Stimulated activated CD4-positive, alpha-beta T cell treated with anti-CD3 and anti-CD28 coated beads, Interleukin-15, amount 100 ng/mL, for 48 hours (primary cell): ENCODE measurements at places on chromosomes 16 and 17.

- no peak for DNase-seq
Observed at GRCh38 chr17:60087882-60088669, 9.4 kb upstream of the HEATR6 start.

- no peak for DNase-seq
Observed at GRCh38 chr16:57282510-57283213, 1.8 kb downstream of the PLLP start.

DNA sequence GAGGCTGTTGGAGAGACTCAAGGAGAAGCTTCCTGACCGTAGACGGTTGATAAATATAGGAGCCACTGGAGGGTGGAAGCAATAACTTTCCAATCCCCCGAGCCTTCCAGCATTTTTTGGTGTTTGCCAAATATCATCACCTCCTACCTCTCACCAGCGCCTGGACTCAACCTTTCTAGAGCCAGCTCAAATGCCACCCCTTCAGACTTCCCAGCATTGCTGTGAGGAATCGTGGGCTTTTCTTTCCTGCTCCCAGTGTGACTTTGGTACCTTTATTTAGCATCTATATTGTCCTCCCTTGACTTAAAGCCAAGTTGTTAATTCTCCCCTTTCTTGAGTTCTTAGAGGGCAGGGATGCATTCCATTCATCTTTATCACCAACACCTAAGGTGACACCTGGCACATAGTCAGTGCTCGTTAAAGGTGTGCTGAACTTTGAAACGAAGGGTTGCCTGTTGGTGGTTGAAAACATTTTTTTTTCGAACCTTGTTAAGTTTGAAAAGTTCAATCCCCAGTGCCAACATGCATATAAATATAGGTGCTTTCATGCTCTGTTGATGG is 35.3 kb upstream of the CCR7 start:
- no peak for DNase-seq

- no peak for DNase-seq
Observed at GRCh38 chr17:78001182-78001581, 42.7 kb downstream of the TNRC6C start.

DNA sequence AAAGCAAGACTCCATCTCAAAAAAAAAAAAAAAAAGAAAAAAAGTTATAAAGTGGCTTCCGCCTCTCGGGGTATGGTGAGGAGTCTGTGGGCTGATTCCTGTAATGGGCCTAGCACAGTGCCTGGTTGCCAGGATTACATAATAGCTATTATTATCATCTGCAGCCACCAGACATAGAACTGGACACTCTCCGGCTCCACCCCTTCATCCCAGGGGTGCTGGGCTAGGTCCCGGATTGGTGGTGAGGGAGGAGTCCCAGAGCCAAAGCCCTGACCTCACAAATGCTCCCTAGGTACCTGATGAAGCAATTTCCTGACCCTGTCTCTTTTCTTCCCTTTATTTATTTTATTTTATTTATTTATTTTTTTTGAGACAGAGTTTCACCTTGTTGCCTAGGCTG is 11.6 kb upstream of the ADGRG1 start:
- no peak for DNase-seq

- DNase-seq = no peak
Observed at GRCh38 chr17:77755410-77755963, 203.0 kb upstream of the TNRC6C start.

DNA sequence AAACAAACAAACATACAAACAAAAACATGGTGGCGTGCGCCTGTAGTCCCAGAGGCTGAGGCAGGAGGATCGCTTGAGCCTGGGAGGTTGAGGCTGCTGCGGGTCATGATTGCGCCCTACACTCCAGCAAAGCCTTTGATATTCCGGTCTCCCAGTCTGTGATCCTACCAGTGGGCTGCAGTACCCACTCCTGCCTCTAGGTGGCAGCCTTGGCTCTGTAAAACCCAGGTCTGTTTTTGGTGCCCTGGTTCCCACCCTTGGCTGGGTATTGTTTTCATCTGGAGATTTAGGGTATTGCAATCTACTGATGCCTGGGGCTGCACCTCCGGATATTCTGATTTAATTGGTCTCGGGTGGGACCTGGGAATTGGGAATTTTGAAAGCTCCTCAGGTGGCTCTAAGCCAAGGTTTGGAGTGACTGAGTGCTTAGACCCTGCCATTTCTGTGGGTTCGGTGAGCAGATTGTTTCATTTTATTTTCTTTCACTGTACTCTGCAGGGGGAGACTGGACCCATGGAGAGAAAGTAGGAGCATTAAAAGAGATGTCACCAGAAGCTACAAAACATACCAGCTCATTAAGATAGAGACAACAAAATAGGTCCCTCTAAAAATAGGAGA is 40.5 kb downstream of the MYH3 start:
- peak; percentile 47 for DNase-seq

GRCh38 chr17:58969612-58970011 is 137.1 kb downstream of the TRIM37 start:
- DNase-seq = no peak
